ENCODE measurements at places on chromosomes 13 and 19.

DNA sequence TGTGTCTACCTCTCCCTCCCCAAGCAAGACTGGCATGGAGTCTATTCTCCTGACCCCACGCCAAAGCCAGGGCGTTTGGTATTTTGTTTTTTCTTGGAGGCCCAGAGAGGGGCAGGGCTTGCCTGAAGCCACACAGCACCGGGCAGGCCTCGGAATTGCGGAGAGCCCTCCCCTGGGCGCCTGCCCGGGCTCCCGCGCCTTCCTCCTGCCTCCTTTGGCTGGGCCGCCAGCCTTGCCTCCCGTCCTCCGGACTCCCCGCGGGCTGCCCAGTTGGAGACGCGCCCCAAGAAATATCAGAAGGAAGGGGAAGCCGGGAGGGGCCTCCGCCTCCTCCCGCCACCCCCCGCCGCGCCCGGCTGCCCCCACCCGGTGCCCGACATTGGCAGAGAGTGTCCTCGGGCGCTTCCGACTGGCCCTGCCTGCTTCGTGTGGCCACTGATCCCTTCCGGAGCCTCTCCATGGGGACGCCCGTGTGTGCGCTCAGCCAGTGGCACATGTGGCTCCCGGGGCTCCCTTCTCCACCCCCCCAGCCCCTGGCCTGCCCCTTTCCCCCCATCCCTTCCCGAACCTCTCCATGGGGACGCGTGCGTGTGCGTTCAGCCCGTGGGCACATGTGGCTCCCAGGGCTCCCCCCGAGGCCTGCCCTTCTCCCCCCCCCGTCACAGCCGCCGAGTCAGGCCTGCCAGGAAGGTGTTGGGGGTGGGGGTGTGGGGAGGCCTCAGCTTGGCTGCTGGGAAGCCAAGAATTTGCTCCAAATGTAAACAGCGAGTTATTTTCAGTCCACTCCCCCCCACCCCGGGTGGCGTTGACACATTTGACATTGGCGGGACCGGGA, 37.3 kb downstream of the NFIC start:
- no peak for DNase-seq

DNA sequence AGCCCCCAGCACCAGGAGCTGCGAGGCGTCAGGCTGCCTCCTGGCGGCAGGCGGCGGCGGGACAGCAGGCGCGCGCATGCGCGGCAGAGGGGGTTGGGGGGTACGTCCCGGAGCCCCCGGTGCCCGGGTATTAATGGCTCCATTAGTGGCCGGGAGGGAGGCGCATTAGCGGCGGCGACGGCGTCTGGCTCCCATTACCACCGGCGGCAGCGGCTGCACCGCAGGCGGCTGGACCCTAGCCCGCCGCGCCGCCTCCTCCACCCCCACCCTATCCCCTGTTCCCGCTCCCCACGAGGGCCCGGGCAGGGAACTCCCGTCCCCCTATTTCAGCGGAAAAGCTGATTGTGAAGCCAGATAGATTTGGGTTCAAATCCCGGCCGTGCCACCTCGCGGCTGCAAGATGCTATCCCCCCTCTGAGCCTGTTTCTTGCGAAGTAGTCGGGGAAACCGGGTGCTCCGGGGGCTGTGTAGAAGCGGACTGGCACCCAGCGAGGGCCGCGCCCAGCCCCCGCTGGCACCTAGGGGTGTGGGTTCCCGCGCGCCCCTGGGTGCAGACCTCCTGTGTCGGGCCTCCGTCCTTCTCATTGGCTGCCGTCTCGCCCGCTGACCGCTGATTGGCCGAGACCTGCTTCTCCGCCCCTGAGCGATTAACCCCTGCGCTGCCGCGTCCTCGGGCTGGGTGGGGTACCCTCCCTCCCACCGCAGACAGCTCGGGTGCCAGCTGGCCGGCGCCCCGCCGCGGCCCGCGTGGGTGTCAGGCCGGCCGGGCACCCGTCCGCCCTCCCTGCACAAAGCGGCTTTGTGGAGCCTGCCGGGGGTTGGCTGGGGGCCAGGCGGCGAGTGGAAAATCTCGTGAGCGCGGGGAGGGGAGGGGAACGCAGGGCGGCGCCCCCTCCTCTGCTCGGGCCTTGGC, 11.1 kb downstream of the CIC start:
- peak; percentile 68 for DNase-seq

GRCh38 chr13:110113284-110113764, 193.6 kb downstream of the COL4A1 start:
- DNase-seq, result no peak

GRCh38 chr13:73717632-73718031, 416.6 kb downstream of the KLF12 start:
- no peak for DNase-seq

DNA sequence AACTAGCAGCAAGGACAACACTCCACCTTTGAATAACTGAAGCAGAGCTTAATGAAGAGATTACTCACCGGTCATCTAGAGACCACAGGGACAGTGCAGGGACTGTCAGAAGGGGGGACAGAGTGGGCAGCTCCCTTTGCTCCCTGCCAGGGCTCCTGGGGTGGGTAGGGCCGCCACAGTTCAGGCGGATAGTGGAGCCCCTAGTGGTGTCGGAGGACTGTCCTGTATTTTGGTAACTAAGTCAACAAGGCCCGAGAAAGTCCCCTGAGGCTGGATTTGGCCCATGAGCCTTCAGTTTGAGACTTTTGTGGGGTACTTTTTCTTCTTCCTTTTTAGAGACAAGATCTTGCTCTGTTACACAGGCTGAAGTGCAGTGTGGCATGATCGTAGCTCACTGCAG, 44.6 kb downstream of the GJA3 start:
- no peak for DNase-seq

DNA sequence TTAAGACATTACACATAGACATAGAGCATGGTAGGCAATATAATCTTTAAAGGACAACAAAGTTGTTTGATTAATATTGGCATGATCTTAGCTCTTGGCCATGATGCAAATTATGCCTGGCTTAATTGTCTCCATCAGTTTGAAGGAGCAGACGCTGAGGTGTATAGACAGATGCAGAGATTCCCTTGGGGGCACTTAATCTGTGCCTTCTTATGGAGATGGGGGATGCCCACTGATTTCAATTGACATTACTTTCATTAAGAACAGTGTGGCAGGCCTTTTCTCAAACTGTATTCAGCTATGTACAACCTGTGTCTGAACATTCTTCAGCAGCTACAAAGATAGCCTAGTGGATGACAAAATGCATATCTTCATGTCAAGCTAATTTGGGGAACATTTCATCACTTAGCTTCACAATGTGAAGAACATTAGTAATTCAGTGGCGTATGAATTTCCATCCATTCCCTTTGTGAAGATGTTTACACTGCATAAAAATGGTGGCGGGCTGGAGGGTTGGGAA, 85.3 kb upstream of the MYCBP2 start:
- no peak for DNase-seq

DNA sequence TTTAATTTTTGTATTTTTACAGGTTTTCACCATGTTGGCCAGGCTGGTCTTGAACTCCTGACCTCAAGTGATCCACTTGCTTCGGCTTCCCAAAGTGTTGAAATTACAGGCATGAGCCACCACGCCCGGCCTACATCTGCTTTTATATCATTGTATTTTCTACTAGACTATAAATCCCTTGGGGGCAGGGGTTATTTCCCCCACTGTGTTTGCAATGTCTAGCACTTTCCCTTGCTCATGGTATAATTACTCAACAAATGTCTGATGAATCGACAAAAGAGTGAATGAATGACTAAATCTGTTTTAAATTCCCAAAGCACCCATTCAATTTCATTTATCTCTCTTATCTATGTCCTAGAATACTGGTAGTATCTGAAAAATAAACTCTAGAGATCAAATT, 244.5 kb upstream of the CSNK1A1L start:
- no peak for DNase-seq

- no peak for DNase-seq
These were observed 11.5 kb downstream of the MPND start for GRCh38 chr19:4354897-4355296.

Measured in stimulated activated CD8-positive, alpha-beta memory T cell treated with anti-CD3 and anti-CD28 coated beads, Interleukin-15, amount 100 ng/mL, for 4 hours (primary cell).